ENCODE measurements at places on chromosomes 2 and 18.

DNA sequence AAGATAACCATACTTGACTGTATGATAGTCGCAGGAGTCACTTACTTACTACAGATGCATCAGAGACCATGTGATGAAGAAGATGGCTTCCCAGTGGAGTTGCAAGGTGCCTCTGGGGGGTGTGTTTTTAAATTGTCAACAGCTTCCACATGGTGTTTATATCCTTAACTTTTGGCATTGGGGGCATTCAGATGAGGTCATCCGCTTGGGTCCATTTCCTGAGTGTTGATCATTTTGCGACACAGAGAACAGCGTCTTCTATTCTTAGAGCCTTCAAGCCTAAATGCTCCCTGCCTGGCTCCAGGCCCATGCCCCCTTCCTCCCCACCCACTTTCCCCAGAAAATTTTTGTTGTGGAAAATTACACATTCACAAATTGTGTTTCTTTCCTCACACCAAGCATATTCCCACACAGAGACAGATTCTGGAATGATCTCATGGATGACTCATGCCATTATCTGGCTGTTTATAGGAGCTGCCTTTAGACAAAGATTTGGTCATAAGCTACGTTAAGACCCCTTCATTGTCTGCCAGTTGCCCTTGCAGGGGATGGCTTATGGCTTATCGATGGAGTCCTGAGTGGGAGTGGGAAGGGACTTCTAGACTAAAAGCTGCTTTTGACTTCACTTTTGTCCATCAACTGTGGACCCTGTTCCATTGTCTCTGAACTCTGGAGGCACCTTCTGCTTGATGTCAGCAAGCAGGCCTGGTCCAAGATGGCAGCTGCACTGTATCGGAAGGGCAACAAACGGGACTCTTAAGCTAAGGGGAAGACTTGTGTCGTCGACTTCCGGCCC is 91.8 kb downstream of the CABLES1 start:
- peak; percentile 43 for DNase-seq

DNA sequence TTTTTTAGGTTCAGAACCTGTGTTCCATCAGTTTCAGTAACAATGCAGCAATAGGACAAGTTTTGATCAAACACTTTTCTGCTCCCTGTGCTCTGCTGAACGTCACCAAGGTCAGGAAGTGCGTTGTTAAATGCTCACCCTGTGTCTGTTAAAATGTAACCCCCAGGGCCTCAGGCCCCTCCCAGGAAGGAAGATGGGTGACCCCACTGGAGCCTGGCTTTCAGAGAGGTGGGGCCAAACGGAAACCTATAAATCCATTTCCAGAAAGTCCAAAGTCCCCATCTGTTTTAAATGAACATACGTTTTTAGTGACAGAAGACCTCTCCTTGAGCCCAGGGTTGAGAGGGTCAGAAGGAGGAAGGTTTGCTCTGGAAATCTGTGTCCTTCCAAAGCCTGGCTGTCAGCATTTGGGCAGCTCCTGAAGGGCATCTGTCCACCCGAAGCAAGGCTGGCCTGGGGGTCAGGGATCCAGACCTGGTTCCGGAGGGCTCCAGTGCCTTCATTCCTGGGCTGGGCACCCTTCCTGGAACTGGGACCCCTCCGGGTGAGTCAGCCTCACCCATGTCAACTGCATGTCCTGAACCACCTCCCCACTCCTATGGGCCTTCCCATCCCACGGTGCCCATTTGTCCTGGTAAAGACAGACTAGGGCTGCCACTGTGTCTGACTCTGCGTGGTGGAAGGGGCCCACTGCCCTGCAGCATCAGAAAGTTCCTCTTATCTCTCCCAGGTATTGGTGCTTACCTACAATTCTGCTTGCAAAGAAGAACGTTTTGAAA is 117.4 kb upstream of the COPS8 start:
- DNase-seq: no peak

DNA sequence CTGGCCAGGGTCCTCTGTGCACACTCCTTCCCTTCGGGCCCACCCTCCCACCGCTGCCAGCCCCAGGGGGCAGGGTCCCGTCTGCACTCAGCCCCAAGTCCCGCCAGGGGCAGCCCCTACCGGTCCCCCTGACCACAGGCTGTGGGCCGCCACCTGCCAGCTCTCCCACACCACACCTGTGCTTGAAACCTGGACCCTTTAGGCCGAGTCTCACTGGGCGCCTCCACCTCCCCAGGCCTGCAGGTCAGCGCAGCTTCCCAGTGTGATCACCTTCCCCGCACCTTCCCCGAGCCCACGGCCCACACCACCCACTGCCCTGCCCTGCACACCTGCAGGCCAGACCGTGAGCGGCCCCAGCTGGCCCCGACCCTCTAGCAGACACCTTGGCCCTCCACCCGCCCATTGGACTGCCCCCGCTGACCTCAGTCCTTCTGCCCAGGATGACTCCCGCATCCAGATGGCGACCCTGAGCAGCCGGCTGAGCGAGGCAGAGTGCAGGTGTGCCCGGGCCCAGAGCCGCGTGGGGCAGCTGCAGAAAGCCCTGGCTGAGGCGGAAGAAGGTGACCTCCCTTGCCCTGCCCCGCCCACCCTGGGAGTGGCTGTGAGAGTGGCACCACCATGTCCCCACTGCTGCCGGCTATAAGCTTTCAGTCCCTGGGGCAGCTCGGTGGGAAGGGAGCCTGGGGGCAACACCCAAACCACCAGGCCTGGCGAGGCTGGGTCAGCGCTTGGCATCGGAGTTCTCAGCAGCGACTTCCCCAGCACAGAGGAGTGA is 31.3 kb upstream of the SNED1 start:
- no peak for DNase-seq

GRCh38 chr2:159941729-159942128 is 120.7 kb downstream of the PLA2R1 start:
- no peak for DNase-seq

GRCh38 chr2:13102397-13103063 is 385.8 kb downstream of the TRIB2 start:
- DNase-seq: no peak

DNA sequence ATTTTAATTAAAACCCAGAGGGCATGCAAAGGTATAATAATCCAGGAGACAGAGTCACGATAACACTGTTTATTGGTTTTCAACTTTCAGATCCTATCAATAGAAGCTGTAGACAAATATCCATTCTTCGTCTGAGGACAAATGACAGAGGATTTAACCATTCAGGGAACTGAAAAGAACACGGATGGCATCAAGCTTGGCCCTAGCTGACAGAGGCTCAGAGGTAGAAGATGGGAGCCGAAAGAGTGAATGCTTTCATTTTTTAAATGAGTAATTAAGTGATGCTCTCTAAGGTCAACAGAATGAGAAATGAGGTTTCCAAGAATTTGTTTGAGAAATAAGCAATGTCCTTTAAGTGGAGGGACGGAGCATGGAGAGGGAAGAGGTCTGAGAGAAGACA is 62.1 kb downstream of the BCL2 start:
- no peak for DNase-seq

GRCh38 chr2:176814740-176815367 is 397.7 kb upstream of the HNRNPA3 start:
- no peak for DNase-seq

- peak; percentile 55 for DNase-seq
Measured at GRCh38 chr2:173239644-173240043, 115.0 kb upstream of the CDCA7 start.

GRCh38 chr2:14903709-14904374 is 271.3 kb downstream of the LRATD1 start:
- no peak for DNase-seq

GRCh38 chr2:13034861-13035260 is 318.1 kb downstream of the TRIB2 start:
- DNase-seq: no peak

DNA sequence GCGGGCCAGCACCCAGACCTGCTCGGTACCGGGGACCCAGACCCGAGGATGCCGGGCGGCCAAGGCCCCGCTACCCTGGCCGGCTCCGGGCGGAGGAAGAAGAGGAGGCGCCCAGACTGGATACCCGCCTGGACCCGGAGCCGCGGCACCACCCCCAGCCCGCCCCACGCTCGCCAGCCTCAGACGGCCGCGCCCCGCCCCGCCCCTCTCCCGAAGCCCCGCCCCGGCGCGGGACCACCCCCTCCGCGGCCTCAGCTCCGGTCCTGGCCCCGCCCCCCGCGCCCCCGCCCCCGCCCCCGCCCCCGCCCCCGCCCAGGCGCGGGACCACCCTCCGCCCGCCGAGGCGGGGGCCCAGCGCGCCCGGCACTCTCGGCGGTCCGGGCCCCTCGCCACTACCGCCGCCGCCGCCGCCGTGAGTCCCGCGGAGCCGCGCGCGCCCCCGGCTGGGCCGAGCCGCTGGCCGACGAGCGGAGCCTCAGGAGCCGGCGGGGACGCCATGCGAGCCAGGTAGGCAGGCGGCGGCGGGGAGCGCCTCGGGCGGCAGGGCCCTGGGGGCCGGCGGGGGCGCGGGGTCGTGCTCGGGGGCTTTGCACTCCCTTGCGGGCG is at the start of gene SH3BP4:
TSS of gene SH3BP4 (plus strand) at position 354 of the 606 bp plus-strand sequence. CDS start 82,986 bp downstream, outside the sequence.
- no peak for DNase-seq

- DNase-seq: no peak
Measured at GRCh38 chr2:181124497-181124896, 144.1 kb downstream of the UBE2E3 start.

GRCh38 chr2:43143756-43144155 is 82.7 kb downstream of the ZFP36L2 start:
- DNase-seq: no peak

GRCh38 chr2:70091816-70092215 is 4.5 kb downstream of the PCBP1 start:
- DNase-seq: no peak

DNA sequence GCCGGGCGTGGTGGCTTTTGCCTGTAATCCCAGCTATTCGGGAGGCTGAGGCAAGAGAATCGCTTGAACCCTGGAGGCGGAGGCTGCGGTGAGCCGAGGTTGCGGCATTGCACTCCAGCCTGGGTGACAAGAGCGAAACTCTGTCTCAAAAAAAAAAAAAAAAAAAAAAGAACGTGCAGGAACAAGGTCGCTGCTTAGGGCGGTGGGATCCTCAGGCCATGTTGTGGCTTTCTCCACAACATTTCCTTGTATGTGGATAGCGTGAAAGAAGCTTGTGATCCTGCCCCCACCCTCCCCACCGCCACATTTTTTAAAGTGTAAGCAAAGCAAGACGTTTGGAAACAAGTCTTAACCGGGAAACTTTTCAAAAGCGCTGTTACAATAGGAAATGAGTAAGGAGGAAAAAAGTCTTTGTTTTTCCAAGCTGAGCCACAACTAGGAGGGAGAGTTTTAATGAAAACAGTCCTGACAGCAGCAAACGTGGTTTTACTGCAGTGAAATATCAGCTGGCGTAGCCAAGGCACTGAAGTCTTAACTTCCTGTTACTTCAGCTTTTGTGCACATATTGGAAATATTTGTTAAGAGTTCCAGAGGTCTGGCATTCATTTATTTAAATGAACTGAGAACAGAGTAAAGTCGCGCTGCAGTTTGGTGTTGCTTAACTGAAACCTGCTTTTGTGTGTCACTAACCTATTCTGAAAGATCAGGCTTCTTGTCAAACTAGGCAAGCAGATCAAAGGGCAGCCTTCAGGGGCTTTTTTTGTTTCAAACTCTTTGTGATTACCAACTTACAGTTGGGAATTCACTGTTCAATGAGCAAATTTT is 3.8 kb downstream of the TGIF1 start:
- DNase-seq: no peak

GRCh38 chr2:100289020-100289419 is 33.3 kb downstream of the LONRF2 start:
- DNase-seq: no peak

GRCh38 chr2:175836361-175836760 is 165.7 kb downstream of the LNPK start:
- no peak for DNase-seq

GRCh38 chr2:119821266-119821665 is 61.5 kb downstream of the PTPN4 start:
- no peak for DNase-seq

GRCh38 chr18:6055711-6056110 is 160.4 kb upstream of the TMEM200C start:
- DNase-seq: no peak

DNA sequence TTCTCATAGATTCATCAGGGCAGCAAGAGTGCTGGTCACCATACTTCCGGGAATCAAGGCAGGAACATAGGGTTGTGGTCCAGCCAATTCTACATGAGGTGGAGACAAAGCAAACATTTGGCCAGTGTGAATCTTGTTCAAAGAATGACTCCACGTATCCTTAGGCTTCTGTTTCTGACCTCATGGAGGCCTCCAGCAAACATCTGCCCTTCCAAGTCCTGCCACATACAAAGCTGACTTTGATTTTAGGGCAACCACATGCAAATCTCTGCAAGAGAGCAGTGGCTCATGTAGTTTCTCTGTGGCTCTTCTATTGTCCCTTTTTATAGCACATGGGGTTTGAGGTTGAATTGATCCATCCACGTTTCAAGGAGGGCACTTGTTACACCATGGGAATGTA is 132.1 kb upstream of the MMADHC start:
- no peak for DNase-seq

GRCh38 chr2:194696690-194697089 is 960.3 kb upstream of the SLC39A10 start:
- DNase-seq: no peak

- no peak for DNase-seq
Measured at GRCh38 chr2:166090908-166091307, 36.9 kb downstream of the SCN1A start.

DNA sequence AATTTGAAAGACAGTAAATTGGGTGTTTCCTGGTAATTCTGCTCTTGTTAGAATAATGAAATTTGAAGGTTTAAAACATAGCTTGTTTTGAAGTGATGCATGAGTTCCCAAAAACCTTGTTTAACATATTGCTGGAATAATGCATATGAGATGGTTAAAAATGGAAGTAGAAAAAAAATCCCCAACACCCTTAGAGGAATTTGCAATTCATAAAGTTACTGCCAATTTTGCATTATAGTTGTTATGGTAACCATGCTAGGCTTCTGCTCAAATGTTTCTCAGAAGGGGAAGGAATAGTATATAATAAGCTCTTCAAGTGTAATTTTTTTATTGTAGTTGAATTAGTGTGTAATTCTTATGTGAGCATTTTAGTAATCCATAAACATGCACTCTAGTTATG is 49.1 kb downstream of the FASTKD2 start:
- DNase-seq: no peak

DNA sequence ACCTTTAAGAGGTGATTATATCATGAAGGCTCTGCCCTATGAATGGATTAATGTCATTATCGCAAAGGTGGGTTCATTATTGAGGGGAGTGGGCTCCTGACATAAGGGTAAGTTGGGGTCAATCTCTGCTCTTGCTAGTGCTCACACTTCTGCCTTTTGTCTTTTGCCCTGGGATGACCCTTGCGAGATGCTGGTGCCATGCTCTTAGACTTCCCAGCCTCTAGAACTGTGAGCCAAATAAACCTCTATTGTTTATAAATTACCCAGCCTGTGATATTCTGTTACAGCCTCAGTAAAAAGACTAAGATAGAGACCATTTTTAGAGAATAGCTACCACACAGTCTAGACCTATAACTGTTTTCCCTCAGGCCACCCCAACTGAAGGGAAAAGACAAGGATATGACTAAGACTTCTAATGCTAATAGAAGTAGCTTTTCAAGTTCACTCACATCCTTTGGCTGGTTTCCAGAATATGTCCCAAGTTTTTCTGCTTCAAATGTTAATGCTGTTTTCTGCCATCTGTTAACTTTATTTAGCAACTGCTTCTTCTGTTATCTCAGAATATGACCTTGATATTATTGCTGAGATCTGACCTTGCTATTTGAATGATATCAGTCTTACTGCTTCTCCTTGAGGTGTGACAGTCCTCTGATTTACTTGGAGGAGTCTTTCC is 65.1 kb upstream of the STAM2 start:
- DNase-seq: no peak

Measured in retinal pigment epithelial cell (primary cell).